ENCODE measurements at places on chromosomes 16 and 17.

GRCh38 chr17:8875436-8875835, 8.0 kb upstream of the PIK3R6 start:
- DNase-seq, result no peak

DNA sequence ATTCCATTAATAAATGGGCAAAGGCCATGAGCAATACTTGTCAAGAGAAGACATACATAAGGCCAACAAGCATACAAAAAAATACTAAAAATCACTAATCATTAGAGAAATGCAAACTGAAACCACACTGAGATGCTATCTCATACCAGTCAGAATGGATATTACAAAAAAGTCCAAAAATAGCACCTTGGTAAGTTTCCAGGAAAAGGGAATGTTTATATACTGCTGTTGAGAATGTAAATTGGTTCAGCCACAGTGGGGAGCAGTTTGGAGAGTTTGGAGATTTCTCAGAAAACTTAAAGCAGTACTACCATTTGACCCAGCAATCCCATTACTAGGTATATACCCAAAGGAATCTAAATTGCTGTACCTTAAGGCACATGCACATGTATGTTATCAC, 467.7 kb downstream of the CDH11 start:
- no peak for DNase-seq

GRCh38 chr17:34339138-34339770, 17.0 kb upstream of the CCL13 start:
- DNase-seq, result no peak

GRCh38 chr17:64117981-64118979, 11.7 kb downstream of the ERN1 start:
- DNase-seq, result peak; percentile 30

GRCh38 chr16:4882633-4883285, 35.5 kb downstream of the UBN1 start:
- DNase-seq, result no peak

GRCh38 chr17:44966348-44967025, 1.6 kb downstream of the C1QL1 start:
- DNase-seq, result no peak

GRCh38 chr17:4850246-4850645, 17.1 kb downstream of the MINK1 start:
- no peak for DNase-seq

- DNase-seq, result no peak
These were observed 79.1 kb downstream of the NXN start for GRCh38 chr17:900336-900934.

- DNase-seq, result no peak
These were observed 146.1 kb downstream of the IRF8 start for GRCh38 chr16:86044881-86045590.

DNA sequence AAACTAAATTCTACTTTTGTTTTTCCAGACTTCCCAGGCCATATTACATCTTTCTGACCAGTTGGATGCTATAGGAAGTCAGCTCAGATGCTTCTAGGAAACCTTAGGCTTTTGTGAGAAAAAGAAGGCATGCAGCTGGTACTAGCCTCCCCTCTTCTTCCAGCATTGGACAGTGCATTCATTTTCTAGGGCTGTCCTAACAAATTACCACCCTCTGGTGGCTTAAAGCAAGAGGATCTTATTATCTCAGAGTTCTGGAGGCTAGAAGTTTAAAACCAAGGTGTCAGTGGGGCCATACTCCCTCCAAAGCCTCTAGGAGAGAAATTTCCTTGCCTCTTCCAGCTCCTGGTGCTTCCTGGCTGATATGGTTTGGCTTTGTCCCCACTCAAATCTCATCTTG, 467.8 kb downstream of the SLC39A11 start:
- no peak for DNase-seq

GRCh38 chr17:48456589-48456988, 26.6 kb upstream of the SKAP1 start:
- no peak for DNase-seq

GRCh38 chr16:85627526-85628264, 14.6 kb downstream of the GSE1 start:
- no peak for DNase-seq

GRCh38 chr17:41211845-41212466, 14.5 kb upstream of the KRTAP9-2 start:
- peak; percentile 4 for DNase-seq

DNA sequence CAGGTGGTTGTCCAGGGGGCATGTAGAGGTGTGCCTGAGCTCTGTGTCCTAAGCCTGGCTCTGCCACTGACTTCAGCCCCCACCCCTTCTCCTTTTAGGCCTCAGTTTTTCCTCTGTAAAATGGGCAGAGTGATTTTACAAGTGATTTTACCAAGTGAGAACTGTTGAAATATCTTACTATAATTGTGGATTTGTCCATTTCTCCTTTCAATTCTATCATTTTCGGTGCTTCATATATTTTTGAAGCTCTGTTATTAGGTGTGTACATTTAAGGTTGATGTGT, 21.7 kb upstream of the HOXB9 start:
- DNase-seq, result no peak

DNA sequence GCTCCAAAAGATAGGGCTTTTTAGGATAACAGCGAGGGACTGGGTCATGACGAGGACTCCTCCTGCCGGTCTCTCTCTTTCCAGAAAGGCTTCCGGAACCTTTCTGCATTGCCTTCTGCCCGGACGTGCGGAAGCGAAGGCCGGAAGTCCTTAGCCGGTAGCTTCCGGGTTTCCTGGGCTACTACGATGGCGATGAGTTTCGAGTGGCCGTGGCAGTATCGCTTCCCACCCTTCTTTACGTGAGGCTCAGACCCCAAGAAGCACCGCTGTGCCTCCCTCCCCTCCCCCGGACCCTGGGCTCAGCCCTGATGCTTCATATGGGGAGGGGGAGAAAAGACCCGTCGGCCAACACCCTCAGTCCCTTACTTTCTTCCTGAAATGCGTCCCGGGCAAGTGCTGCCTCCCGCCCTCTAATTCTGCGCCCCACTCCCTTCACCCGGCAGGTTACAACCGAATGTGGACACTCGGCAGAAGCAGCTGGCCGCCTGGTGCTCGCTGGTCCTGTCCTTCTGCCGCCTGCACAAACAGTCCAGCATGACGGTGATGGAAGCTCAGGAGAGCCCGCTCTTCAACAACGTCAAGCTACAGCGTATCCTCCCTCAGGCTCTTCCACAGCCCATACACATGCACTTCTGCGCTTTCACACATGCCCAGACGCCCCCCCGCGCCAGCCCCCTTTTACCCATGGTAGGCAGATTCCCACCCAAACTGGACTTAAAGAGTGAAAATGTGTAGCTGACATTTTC, at the start of gene VPS25:
VPS25 (plus strand) TSS at position 160 of the 746 bp plus-strand sequence; CDS start at position 187, 27 bp downstream.
- peak; percentile 84 for DNase-seq

DNA sequence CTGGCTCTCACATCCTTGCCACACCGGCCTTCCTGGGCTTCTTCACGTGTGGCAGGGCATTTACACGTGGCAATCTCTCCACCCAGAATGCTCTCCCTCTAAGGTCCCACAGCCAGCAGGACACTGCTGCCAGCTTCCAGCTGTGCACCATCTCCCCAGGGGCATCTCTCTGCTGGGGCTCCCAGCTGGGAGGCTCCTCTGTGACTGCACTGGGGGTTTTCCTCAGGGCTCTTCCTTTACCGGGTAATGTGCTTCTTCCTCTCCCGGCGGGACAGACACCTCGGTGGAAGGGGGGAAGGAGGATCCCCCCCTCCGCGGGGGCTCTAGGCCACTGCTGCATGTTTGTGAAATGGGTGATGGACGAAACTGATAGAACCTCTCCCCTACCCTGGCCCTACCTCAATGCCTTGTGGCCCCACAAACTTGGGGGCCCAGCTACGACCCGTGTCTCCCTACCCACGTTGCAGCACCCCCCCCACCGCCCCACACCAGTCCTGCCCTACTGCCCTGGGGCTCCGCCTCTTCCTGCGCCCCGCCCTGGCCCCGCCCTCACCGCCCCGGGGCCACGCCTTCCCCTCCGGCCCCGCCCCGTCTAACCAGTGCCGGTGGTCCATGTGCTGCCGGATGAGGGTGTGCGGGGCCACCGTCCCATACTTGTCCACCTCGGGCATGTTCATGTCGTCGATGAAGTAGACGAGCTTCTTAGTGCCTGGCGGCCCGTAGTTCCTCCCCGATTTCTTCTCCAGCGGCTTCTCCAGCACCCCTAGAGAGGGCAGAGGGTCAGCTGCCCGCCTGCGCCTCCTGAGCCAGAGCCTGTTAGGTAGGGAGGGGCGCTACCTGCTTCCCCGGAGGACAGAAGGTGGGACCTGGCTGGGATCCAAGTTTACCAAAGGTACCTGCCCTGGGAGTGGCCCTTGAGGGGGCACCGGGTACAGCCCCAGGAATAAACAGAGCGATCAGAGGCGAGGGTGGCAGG, 92.6 kb downstream of the DNAH17 start:
- DNase-seq, result no peak

DNA sequence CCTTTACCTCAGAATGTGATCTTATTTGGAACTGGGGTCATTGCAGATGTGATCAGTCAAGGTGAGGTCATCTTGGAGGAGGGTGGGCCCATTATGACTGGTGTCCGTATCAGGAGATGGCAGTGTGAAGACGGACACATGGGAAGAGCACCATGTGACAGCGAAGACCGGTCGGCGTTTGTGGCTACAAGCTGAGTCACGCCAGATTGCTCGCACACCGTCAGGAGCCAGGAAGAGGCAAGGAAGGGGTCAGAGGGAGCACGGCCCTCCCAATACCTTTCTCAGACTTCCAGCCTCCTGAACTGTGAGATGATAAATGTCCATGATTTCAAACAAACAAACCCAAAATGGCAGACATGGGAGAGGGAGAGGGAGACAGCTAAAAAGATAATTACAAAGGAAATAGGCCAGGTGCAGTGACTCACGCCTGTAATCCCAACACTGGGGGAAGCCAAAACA, 13.2 kb downstream of the STARD3 start:
- DNase-seq, result no peak

All from hindlimb muscle (tissue), 1 donor.